ENCODE measurements at places on chromosomes 7 and 10. TPM values are rescaled to one million over a fixed set of nuclear protein-coding genes. Genes with fewer than 3 reads are reported as not detected.

CPED1 gene
- total RNA-seq = 0.09 TPM

- DNase-seq = no peak
Measured at GRCh38 chr10:74841265-74841973, 15.0 kb downstream of the KAT6B start.

DNA sequence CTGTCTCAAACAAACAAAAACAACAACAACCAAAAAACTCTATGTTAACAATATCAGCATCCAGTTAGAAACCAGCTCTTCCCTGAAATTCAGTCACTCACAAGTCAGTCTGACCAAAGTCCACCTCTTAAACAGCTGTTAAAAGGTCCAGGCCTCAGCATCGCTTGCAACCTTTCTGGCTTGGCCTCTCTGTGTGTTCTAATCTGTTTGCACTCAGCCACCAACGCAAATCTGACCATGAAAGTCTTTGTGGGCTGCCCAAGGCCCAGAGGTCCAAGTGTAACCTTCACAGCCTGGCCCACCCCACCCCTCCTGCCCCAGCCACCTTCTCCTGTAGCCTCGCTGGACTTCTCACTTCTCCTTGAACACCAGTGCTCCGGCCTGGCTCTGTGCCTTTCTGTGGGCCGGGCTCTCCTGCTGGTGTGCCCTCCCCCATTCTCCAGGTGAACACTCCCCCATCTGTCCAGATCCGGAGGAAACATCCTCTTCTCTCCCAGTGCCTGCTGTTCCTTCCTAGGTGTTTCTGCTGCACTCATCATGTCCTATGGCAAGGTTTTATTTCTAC, 72.2 kb upstream of the EFCAB10 start:
- no peak for DNase-seq

GRCh38 chr10:122290334-122290733, 19.2 kb downstream of the BTBD16 start:
- DNase-seq = no peak

GRCh38 chr7:47847207-47847606, 101.1 kb downstream of the PKD1L1 start:
- DNase-seq = no peak

CYP26C1 gene
- total RNA-seq = not detected

CALHM3 gene
- not detected for total RNA-seq

GRCh38 chr10:33032654-33033151, 74.7 kb upstream of the ITGB1 start:
- DNase-seq = no peak

DNA sequence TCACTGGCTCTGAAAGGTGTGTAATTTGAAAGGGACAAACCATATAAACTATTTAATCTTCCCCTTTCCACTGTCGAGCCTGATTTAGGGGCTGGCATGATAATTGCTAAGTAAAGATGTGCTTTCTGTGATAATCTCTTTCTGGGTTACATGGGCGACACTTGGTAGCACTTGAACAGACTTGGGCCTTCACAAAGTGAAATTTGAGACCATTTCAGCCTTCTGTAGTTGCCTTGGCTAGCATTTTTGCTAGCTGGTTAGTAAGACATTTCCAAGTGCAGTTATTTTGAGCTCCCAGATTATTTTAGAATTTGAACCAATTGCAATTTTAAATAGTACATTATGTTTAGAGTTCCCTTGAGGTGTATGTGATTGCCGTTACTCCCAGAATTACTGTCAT, 432.7 kb upstream of the GALNT17 start:
- no peak for DNase-seq

DNA sequence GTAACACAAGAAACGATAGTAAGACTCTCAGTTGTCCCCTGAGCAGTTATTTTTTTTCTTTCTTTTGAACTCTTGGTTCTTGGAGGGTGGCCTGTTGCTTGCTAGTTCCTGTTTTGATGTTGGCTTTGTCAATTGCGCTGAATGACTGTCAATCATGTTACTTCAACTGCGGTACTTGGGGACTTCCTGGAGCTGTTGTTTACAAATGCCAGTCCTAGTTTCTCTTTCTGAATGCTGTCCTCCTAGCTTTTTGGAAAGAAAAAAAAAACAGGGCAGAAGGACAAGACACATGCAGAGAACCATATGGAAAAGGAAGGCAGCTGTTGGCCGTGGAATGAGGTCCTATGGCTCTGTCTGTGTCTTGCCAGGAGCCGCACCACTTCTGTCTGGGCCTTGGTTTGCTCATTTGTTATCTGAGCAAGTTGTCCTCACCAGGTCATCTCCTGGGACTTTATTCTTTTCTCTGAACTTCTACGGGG, 7.0 kb upstream of the PDCD4 start:
- peak; percentile 88 for DNase-seq

- DNase-seq = peak; percentile 34
Measured at GRCh38 chr7:77415823-77416620, at the start of gene GSAP. Gene GSAP, minus strand, starts transcription at chr7:77416349. Its CDS starts 28 bp downstream, at chr7:77416321.

NME8 gene
- not detected for total RNA-seq

DNA sequence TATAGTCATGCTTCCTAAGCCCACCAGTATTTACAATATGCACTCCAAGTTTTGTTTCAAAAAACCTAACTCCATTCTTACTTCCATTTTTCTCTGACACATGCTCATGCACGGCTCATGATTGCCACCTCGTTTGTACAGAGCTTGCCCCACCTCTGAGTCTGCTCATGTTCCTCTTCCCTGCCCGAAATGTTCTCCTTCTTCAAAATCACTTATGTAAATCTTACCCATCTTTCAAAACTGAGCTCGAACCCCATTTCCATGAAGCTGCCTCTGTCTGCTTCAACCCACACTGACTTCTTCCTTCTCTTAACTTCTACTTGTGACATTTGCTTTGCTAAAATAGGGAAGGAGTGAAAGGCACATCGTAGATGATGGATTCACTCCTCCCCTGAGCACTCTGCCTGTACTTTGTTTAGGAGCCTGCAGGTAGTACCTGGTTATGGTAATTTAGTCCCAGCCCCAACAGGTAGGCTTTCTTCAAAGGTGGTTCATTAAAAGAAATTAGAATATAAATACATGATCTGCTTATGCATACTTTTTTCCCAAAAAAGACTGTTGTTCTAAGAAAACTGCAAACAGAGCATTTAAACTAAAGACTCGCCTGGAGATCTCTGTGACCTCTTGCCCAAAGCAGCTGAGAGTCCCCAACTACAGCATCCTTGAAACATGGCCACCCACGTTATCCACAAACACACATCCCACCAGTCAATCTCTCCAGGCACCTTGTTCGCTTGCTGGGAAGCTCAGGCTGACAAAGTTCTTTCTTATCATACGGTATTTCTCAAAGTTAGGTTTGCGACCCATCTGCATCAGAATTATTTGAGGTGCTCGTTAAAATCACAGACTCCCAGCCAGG, 172.0 kb downstream of the DGKI start:
- DNase-seq = no peak

- DNase-seq = no peak
Measured at GRCh38 chr7:72403458-72404076, 8.6 kb downstream of the CALN1 start.

UFSP1 gene
- total RNA-seq = 3.1 TPM

TBX20 gene
- not detected for total RNA-seq

All from CD8-positive, alpha-beta memory T cell (primary cell).